Glutamatergic neuron (in vitro differentiated cells): ENCODE measurements at places on chromosomes 13 and 19.

- peaks cover 3% of the 10 kb centered on the region for H3K27me3 ChIP-seq
- H3K36me3 ChIP-seq: no peaks in the 10 kb centered on the region
- DNase-seq: no peak
- no peak overlapping the region for H3K27ac ChIP-seq
- H3K4me3 ChIP-seq: no peak overlapping the region
Observed at GRCh38 chr19:6172074-6172863, 36.8 kb downstream of the ACSBG2 start.

GRCh38 chr13:35787937-35788336 lies 311.4 kb upstream of the MAB21L1 start:
- no peaks in the 10 kb centered on the region for H3K27me3 ChIP-seq
- H3K4me1 ChIP-seq: peaks cover 47% of the 10 kb centered on the region
- no peak overlapping the region for H3K27ac ChIP-seq
- DNase-seq: no peak
- no peak overlapping the region for H3K4me3 ChIP-seq

DNA sequence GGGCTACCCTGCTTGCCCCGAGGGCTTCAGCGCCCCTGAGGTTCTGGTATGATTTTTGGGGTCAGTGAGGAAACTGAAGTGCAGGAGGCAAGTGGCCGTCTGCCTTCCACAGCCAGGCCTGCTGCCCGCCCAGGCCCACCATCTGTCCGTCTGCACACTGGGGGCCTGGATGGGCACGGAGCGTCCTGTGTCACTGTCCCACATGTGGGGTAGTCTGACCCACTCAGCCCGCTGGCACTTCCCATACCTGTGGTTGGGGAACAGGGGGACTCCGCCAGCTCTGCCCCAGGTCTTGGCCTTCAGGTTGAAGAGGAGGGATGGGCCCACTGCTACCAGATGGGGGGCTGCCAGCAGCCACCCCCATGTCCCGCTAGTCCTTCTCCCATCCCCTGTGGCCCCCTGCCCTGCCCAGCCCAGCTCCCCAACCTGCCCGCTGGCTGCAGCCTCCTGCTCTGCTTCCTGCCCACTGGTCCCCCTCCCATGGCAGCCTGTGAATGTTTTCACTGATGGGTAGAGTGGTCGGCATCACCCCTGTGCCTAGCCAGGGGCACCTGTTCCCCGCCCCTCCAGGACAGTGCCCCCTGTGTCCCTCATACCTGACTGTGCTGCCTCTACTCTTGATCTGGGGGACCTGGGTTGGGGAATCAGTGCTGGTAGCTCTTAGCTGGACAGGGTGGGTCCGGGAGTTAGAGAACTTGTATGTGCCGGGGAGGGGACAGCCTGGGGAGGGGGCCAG lies 9.5 kb downstream of the PIAS4 start:
- no peak overlapping the region for H3K4me3 ChIP-seq
- no peaks in the 10 kb centered on the region for H3K36me3 ChIP-seq
- peak overlapping the region; percentile 64 for H3K27ac ChIP-seq
- no peak for DNase-seq

GRCh38 chr19:19185853-19186740 lies 5.9 kb downstream of the BORCS8 start:
- DNase-seq: peak; percentile 62
- peaks cover 8% of the 10 kb centered on the region for H3K27me3 ChIP-seq
- H3K36me3 ChIP-seq: peaks cover 15% of the 10 kb centered on the region
- H3K27ac ChIP-seq: peak overlapping the region; percentile 23
- H3K4me3 ChIP-seq: peak overlapping the region; percentile 15

GRCh38 chr19:40936755-40937154 lies 54.3 kb upstream of the CYP2B6 start:
- no peaks in the 10 kb centered on the region for H3K4me1 ChIP-seq
- no peak overlapping the region for H3K4me3 ChIP-seq
- H3K27me3 ChIP-seq: peaks cover 3% of the 10 kb centered on the region

- H3K4me3 ChIP-seq: peak within 1 kb of the TSS; percentile 87
- H3K36me3 ChIP-seq: peaks cover 53% of the 10 kb centered on the region
- H3K27ac ChIP-seq: peak within 1 kb of the TSS; percentile 97
Observed at GRCh38 chr19:58059003-58059670, at the start of gene ZNF135. Gene ZNF135 (plus strand): TSS chr19:58059282. CDS start chr19:58060003, 721 bp downstream.

DNA sequence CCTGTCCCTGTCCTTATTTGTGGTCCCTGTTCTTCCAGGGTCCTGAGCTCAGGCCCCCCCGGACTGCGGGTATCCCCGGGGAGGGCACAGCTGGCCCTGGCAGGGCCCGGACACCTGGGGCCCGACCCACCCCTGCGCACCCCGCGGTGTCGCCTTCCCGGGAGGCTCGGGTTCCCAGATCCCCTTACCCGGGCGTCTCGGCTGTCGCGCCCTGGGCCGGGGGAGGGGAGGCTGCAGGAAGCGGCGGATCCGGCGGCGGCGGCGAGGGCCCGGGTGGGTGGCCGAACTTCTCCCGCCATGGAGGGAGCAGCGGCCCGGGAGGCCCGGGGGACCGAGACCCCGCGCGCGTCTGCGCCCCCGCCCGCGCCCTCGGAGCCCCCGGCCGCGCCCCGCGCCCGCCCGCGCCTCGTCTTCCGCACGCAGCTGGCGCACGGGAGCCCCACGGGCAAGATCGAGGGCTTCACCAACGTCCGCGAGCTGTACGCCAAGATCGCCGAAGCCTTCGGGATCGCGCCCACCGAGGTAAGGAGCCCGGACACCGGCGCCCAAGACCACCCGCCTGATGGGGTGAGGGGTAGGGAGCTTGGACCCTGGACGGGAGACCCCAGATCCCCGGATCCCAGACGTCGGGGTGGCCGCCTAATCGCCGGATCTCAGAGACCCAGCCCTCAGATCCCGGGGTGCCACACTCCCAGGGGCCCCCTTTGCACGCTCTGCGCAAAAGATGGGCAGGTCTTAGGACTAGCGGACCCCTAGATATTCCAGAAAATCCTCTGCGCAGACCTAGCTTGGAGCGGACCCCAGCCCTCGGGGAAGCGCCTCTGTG lies at the start of gene GIPC3:
GIPC3 (plus strand) TSS at position 178 of the 826 bp plus-strand sequence; CDS start at position 298, 120 bp downstream.
- H3K4me1 ChIP-seq: no peaks in the 10 kb centered on the region
- H3K4me3 ChIP-seq: no peak within 1 kb of the TSS
- H3K36me3 ChIP-seq: no peaks in the 10 kb centered on the region
- no peak for DNase-seq
- H3K27ac ChIP-seq: no peak within 1 kb of the TSS

DNA sequence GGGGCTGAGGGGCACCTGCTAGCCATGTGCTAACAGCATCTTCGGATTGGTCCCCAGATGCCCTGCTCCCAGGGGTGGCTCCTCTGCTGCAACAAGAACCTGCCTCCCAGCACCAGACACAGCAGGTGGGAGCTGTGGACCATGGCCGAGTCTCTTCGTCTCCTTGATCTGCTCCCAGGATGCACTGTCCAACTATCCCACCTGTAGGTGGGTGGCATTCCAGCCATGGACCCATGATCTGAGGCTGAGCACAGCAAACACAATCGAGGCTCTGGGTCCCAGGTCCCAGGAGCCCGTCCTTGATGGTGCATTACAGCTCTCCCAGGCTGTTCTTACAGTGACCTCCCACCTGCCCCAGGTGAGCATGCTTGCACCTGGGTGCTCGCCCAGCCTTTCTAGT lies 1.6 kb downstream of the ZNF837 start:
- peak overlapping the region; percentile 97 for H3K4me3 ChIP-seq
- H3K27me3 ChIP-seq: peaks cover 8% of the 10 kb centered on the region
- H3K4me1 ChIP-seq: peaks cover 7% of the 10 kb centered on the region
- H3K27ac ChIP-seq: peak overlapping the region; percentile 95

GRCh38 chr13:34277936-34278335 lies 460.0 kb downstream of the RFC3 start:
- no peaks in the 10 kb centered on the region for H3K27me3 ChIP-seq
- DNase-seq: no peak
- no peaks in the 10 kb centered on the region for H3K36me3 ChIP-seq
- H3K27ac ChIP-seq: no peak overlapping the region
- H3K4me3 ChIP-seq: no peak overlapping the region

- peaks cover 9% of the 10 kb centered on the region for H3K27me3 ChIP-seq
- H3K27ac ChIP-seq: no peak overlapping the region
- no peaks in the 10 kb centered on the region for H3K36me3 ChIP-seq
- no peak for DNase-seq
Observed at GRCh38 chr13:24277761-24278160, 31.6 kb upstream of the C1QTNF9 start.

GRCh38 chr13:46160065-46160464 lies 21.9 kb downstream of the LCP1 start:
- DNase-seq: no peak
- no peaks in the 10 kb centered on the region for H3K27me3 ChIP-seq
- H3K4me3 ChIP-seq: no peak overlapping the region
- H3K4me1 ChIP-seq: peaks cover 2% of the 10 kb centered on the region

GRCh38 chr13:65057986-65058385 lies 2172.2 kb downstream of the PCDH9 start:
- H3K4me3 ChIP-seq: no peak overlapping the region
- no peaks in the 10 kb centered on the region for H3K27me3 ChIP-seq
- H3K36me3 ChIP-seq: peaks cover 4% of the 10 kb centered on the region
- H3K4me1 ChIP-seq: no peaks in the 10 kb centered on the region

- no peak overlapping the region for H3K27ac ChIP-seq
- H3K36me3 ChIP-seq: no peaks in the 10 kb centered on the region
- H3K4me3 ChIP-seq: no peak overlapping the region
- no peaks in the 10 kb centered on the region for H3K4me1 ChIP-seq
- no peaks in the 10 kb centered on the region for H3K27me3 ChIP-seq
Observed at GRCh38 chr13:70844391-70845108, 736.3 kb upstream of the KLHL1 start.

GRCh38 chr19:39802958-39803357 lies 24.3 kb downstream of the LEUTX start:
- H3K4me1 ChIP-seq: no peaks in the 10 kb centered on the region
- H3K4me3 ChIP-seq: no peak overlapping the region
- H3K36me3 ChIP-seq: no peaks in the 10 kb centered on the region
- H3K27me3 ChIP-seq: peaks cover 10% of the 10 kb centered on the region

DNA sequence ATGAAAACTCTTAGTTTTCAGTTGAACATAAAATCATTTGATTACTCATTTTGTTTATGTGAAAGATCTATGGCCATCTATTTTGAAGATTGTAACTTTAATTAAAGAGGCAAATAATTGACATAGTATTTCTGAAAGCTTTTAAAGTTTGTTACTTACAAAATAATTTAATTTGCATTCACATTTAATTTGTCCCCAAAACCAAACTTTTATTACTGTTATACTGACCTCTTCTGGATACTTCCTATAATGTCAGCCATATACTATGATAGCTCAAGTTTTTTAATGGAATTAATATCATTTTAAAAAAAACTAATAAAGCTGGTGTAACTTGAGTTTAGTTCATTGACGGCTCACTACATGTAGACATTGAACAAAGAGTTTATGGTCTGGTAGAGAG lies 4.9 kb upstream of the SGCG start:
- peaks cover 3% of the 10 kb centered on the region for H3K4me1 ChIP-seq
- no peak overlapping the region for H3K27ac ChIP-seq
- H3K36me3 ChIP-seq: no peaks in the 10 kb centered on the region
- H3K4me3 ChIP-seq: no peak overlapping the region
- no peaks in the 10 kb centered on the region for H3K27me3 ChIP-seq

DNA sequence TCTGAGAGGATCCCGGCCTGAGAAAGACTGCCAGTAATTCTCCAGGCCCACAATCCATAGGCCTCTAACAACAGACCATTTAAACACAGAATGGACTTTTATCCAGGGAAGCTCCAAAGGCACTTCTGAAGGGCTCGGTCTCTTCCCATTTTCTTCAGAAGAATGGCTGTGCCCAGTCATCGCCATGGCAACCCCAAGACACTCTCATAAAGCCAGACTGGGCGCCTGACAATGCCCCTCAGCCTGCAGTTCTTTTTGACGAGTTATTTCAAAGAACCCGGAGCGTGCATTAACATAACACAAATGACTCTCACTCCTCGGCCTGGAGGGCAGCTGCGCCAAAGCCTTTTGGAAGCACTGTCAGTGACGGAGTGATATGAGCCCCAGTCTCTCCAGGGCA lies 61.0 kb downstream of the RASA3 start:
- H3K27ac ChIP-seq: peak overlapping the region; percentile 28
- no peak overlapping the region for H3K4me3 ChIP-seq
- H3K4me1 ChIP-seq: peaks cover 22% of the 10 kb centered on the region
- no peaks in the 10 kb centered on the region for H3K36me3 ChIP-seq

DNA sequence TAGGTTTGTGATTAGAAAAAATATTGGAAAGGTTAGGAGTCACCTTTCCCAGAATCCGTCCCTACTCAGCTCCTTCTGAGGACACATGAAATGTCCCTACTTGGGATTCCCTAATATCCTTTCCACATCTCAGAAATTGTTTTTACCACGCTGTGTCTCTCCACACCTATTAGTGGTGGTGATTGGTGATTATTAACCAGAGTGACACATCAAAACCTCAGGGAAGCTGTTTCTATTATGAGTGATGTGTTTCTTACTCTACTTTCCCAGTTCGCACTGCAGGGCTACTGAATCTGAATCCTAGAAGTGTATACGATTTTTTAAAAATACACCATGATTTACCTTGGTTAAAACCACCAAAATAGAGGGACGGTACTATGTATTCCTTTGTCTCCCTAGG lies 460.8 kb downstream of the TBC1D4 start:
- no peak overlapping the region for H3K27ac ChIP-seq
- H3K36me3 ChIP-seq: no peaks in the 10 kb centered on the region
- no peak overlapping the region for H3K4me3 ChIP-seq
- no peak for DNase-seq
- H3K4me1 ChIP-seq: peaks cover 3% of the 10 kb centered on the region
- peaks cover 3% of the 10 kb centered on the region for H3K27me3 ChIP-seq

GRCh38 chr19:31586282-31586681 lies 237.0 kb upstream of the TSHZ3 start:
- H3K27ac ChIP-seq: no peak overlapping the region
- no peaks in the 10 kb centered on the region for H3K36me3 ChIP-seq
- no peaks in the 10 kb centered on the region for H3K27me3 ChIP-seq
- H3K4me3 ChIP-seq: no peak overlapping the region
- no peak for DNase-seq

DNA sequence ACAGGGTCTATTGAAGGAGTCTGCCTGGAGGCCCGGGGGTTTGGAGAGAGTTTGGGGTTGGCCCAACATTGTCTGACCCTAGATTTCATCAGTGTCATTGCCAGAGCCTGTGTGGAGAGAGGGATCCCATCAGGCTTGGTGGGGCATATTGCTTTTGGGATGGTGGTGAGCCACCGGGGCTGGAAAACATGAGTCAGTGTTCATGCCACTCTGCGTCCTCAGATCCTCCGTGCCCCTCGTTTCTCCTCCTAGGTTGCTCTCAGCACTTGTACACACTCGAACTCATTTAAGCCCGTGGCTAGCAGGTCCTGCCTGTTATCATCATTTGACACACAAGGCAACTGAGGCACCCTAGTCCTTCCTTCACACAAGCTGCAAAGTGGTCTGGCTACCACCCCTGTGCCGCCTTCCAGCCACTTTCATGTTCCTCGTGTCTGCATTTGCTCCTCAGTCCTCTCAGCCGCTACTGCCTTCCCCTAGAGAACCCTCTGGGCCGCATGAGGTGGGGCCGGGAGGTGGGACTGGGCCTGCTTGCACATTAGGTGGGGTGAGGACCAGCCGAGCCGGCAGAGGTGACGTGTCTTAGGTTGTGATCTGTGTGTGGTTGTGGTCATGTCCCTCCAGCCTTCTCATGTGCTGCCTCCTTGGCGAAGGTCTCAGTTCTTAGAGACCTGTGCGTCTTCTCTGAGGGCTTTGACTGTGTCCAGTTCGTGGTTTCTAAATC lies 3.6 kb downstream of the NACC1 start:
- no peak overlapping the region for H3K4me3 ChIP-seq
- no peak overlapping the region for H3K27ac ChIP-seq
- peaks cover 9% of the 10 kb centered on the region for H3K27me3 ChIP-seq
- no peak for DNase-seq
- peaks cover 15% of the 10 kb centered on the region for H3K4me1 ChIP-seq
